Activated T-helper 1 cell treated with anti-CD3 and anti-CD28 coated beads, Interleukin-12 subunit alpha, Interleukin-12 subunit beta, Interleukin-2, Interleukin-4 antibody, amounts not matched to agents 30 ng/mL and 10 ng/mL and 1 ng/mL, durations not matched to agents 14 hours and 24 hours and 36 hours (primary cell): ENCODE measurements at places on chromosomes 5 and 9. TPM values are rescaled to one million over a fixed set of nuclear protein-coding genes. Genes with fewer than 3 reads are reported as not detected.

GRCh38 chr9:123933440-123934212 lies 3.7 kb upstream of the DENND1A start:
- DNase-seq = no peak
- no peaks in the 10 kb centered on the region for H3K36me3 ChIP-seq
- H3K4me1 ChIP-seq = peaks cover 13% of the 10 kb centered on the region
- H3K27me3 ChIP-seq = peaks cover 28% of the 10 kb centered on the region

- no peaks in the 10 kb centered on the region for H3K27me3 ChIP-seq
- no peak within 1 kb of the TSS for H3K27ac ChIP-seq
- DNase-seq = no peak
- H3K36me3 ChIP-seq = peaks cover 2% of the 10 kb centered on the region
These were observed at the start of gene ZNF883 for GRCh38 chr9:113011911-113012381. ZNF883 (minus strand) TSS chr9:113012192.

GRCh38 chr5:103708601-103709000 lies 146.0 kb upstream of the NUDT12 start:
- H3K4me3 ChIP-seq = no peak overlapping the region
- H3K27ac ChIP-seq = no peak overlapping the region

Gene CCDC171
- total RNA-seq = 1.4 and 2.0 TPM in 2 replicates

DNA sequence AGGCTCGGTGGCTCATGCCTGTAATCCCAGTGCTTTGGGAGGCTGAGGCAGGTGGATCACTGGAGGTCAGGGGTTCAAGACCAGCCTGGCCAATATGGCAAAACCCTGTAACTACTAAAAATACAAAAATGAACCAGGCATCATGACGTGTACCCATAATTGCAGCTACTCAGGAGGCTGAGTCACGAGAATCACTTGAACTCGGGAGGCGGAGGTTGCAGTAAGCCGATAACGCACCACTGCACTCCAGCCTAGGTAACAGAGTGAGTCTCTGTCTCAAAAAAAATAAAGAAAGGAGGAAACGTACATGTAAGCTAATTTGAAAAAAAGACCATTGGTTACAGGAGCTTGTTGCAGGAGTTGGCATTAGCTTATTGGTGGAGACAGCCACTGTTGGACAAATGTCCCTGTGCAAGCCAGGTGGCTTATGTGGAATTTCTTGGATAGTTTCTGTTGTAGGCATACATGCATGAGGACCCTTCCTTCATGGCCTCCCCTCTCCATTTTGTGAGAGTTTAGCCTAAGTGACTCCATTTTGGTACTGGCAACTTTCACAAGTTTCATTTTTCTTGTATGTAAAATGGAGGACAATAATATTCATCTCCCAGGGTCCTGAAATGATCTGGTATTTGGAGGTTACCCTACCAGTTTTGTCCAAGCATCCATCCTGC lies 16.8 kb upstream of the RAB14 start:
- H3K27ac ChIP-seq = no peak overlapping the region
- H3K36me3 ChIP-seq = peaks cover 1% of the 10 kb centered on the region
- H3K27me3 ChIP-seq = peaks cover 3% of the 10 kb centered on the region
- no peak for DNase-seq

- no peak overlapping the region for H3K27ac ChIP-seq
- H3K4me1 ChIP-seq = peaks cover 12% of the 10 kb centered on the region
- no peaks in the 10 kb centered on the region for H3K36me3 ChIP-seq
- H3K4me3 ChIP-seq = no peak overlapping the region
These were observed 5.0 kb upstream of the SNAPC3 start for GRCh38 chr9:15417626-15418025.

Gene SMIM27
- total RNA-seq = 8.7 and 11.0 TPM in 2 replicates

- no peak for DNase-seq
- no peaks in the 10 kb centered on the region for H3K27me3 ChIP-seq
- no peaks in the 10 kb centered on the region for H3K4me1 ChIP-seq
- H3K4me3 ChIP-seq = no peak overlapping the region
These were observed 680.8 kb upstream of the SEMA6A start for GRCh38 chr5:117255211-117256027.

GRCh38 chr5:139810341-139811273 lies 15.0 kb downstream of the PSD2 start:
- no peaks in the 10 kb centered on the region for H3K36me3 ChIP-seq
- H3K27ac ChIP-seq = no peak overlapping the region
- no peaks in the 10 kb centered on the region for H3K4me1 ChIP-seq
- no peak for DNase-seq

DNA sequence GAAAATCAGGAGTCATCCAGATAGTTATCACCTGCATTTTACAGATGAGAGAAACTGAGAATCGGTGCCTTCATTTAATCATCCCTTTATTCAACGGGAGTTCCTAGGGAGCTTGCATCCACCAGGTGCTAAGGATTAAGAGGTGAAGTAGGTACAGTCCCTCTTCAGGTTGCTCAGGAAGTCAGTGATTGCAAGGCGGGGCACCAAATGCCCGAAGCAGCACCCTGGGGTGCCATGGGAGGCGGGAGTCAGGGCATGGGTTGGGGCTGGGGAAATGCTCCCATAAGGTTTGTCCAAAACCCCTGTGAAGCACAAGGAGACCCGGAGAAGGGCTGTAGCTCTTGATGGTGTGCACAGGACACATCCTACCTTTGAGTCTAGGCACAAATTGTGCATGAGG lies 98.8 kb upstream of the KLF4 start:
- no peaks in the 10 kb centered on the region for H3K36me3 ChIP-seq
- H3K27ac ChIP-seq = no peak overlapping the region
- no peak for DNase-seq
- H3K4me1 ChIP-seq = no peaks in the 10 kb centered on the region
- H3K27me3 ChIP-seq = peaks cover 1% of the 10 kb centered on the region
